ENCODE measurements at places on chromosomes 7 and 10.

DNA sequence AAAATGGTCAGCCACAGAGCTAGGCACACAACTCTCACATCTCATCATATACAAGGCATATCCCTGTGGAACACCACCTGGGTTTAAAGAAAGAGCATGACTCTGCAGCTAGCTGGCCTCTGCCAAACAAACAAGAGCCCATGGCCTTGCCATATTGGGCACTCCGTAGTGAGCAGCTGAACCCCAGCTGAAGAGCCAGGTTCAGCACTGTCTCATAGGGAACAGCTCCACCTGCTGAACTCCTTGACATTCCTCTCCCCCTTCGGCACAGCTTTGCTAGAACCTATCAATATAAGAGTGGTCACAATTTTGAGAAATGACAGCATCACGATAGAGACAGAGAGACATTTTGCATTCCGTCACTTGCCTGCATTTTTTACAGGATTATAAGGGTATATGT lies 20.0 kb downstream of the SORCS1 start:
- DNase-seq: no peak

DNA sequence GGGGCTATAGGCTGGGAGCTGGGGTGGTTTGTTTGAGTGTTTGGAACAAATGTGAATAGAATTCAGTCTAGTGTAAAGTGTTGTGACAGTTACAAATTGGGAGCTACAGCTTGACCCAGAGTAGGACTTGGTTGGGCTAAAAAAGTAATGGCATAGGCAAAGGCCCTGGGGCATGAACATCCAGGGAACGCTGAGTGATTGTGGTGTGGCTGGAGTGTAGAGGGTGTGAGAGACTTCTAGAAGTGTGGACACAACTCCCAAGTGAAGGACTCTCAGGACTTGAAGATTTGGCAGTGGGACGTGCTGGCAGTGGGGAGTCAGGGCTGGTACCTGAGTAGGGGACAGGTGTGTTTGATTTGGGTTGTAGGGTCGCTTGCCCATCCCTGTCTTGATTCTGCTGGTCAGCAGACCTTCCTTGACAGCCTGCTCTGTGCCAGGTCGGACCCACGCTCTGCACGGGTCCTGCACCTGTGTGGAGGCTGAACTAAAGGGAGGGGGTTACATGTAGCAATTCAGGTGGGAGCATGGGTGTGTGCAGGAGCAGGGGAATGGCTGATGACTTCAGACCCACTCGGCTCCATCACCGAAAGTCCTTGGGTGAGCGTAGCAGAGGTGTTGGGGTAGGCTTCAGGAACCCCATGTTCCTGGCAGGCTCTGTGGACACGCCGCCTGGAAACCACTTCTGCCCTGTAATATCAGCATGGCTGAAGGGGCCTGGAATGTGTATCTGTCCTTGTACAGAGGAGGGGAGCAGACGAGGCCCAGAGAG lies 43.3 kb downstream of the ZMIZ1 start:
- no peak for DNase-seq

DNA sequence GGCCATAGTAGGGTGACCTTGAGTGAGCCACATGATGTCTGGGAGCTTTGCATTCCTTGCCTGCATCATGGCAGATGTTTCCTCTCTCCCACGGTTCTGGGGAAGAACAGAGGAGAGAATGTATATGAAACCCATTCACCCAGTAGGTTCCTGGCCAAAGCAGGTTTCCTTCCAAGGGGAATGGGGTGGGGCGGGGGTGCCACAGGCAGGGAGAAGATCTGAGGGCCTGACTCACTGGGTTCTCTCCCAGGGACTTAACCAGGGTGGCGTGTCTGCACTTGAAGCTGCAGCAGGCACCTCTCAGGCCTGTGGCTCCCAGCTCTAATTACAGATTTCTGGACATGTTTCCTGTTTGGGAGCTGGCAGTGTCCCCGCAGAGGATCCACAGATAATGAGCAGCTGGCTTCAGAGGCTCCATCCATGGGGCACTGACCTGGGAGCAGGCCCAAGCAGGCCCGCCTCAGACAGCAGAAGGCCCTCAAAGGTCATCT lies 50.2 kb upstream of the ZMIZ1 start:
- DNase-seq: peak; percentile 52

DNA sequence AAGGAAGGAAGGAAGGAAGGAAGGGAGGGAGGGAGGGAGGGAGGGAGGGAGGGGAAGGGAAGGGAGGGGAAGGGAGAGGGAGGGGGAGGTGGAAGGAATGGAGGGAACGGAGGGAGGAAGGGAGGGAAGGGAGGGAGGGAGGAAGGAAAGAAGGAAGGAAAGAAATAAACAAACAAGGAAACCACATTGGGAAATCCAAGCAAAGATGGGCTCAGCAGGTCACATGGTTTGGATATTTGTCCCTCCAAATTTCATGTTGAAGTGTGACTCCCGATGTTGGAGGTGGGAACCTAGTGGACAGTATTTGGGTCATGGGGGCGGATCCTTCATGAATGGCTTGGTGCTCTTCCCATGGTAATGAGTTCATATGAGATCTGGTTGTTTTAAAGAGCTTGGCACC lies 454.6 kb upstream of the C7orf33 start:
- DNase-seq: no peak

DNA sequence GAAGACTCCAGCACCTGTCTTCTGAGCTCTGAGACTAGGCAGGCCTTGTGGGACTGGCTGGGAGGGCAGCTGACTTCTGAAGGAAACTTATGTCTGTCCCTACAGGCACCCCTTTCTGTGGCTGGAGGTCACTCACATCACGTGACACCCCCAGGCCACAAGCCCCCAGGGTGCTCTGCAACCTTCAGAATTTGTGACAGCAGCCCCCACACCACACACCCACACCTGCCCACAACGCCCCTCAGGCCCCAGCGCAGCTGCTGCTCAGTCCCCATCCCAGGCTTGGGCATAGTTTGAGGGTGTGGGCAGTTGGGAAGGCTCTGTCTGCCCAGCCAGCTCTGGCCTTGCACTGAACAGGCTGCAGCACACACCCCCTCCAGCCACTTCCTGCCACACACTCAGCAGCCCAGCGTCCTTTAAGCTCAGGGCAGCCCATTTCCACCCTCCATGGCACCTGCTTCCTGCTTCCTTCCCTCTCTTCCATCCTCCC lies 80.0 kb upstream of the UNC5B start:
- no peak for DNase-seq

- no peak for DNase-seq
These were observed 21.2 kb downstream of the PRKG1 start for GRCh38 chr10:51095444-51095843.

DNA sequence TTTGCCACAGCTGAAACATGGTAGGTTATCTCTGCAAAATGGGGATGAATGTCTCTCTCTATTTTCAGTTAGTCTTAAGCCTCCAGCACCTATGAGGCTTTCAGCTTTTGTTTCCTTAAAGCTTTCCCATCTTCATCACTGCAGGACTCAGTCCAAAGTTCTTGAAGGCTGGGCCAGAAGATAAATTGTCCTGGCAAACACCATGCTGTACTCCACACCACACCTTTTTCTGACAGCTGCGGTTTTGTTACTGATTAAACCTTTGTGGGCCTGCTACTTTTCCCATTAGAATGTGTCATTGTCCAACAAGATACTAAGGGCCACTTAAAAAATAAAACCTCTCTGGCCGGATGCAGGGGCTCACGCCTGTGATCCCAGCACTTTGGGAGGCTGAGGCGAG lies 87.2 kb upstream of the A1CF start:
- no peak for DNase-seq

GRCh38 chr10:98790817-98791216 lies 344.1 kb upstream of the HPS1 start:
- DNase-seq: no peak

DNA sequence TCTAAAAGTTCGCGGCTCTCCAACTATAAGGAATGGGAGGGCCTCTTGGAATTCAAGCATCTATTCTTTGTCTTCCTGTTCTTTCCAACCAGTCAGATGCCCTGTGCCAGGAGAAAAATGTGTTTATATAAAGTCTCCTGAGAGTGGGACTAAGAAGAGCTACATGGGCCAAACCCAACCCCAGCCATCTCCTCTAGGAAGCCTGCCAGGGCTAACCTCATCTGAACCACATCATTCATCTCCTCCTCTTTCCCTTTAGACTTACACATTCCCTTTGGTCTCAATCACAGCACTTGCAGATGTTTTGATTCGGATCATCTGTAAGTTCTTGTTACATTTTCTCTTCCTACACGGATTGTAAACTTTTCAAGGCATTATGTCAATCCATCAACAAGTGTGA lies 62.6 kb downstream of the DOCK4 start:
- no peak for DNase-seq

DNA sequence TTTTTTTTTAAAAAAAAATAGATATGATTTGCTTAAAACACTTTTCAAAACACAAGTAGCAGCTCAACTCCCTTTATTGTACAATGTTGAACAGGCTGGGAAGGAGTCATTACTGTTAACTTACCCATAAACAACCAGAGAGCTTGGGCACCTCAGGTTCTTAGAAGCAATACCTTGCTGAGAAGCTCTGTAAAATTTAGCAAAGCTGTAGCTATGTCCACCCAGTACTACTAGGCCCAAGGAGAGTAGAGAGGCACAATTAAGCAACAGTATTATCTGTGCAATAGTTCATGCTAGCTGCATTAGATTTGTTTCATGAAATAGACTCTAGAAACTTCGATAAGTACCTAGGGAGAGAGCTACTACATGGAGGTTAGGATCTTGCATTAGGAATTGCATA lies 32.0 kb downstream of the SEMA3A start:
- no peak for DNase-seq

GRCh38 chr7:10343108-10343507 lies 630.6 kb upstream of the PHF14 start:
- DNase-seq: no peak

- DNase-seq: no peak
These were observed 76.4 kb downstream of the RELN start for GRCh38 chr7:103912891-103913605.

GRCh38 chr10:1561731-1562337 lies 175.5 kb downstream of the ADARB2 start:
- DNase-seq: no peak

DNA sequence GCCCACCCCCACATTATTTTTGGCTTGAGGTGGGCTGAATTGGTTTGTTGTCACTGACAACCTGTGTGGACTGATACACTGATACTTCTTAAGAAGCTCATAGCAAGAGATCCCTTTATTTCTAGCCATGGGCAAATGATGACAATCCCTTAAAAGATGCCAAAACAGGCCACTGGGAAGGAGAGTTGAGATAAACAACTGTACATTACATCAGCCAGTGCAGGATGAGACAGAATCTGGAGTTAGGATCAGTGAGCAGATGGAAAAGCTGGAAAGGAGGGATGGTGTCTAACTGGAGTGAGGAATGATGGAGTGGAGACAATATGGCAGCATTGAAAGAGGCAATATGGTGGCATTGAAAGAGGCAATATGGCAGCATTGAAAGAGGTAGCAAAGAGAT lies 195.9 kb upstream of the LYZL2 start:
- no peak for DNase-seq

GRCh38 chr7:48466713-48467112 lies 295.5 kb downstream of the ABCA13 start:
- DNase-seq: no peak

- no peak for DNase-seq
These were observed 45.0 kb downstream of the SHH start for GRCh38 chr7:155766966-155767916.

DNA sequence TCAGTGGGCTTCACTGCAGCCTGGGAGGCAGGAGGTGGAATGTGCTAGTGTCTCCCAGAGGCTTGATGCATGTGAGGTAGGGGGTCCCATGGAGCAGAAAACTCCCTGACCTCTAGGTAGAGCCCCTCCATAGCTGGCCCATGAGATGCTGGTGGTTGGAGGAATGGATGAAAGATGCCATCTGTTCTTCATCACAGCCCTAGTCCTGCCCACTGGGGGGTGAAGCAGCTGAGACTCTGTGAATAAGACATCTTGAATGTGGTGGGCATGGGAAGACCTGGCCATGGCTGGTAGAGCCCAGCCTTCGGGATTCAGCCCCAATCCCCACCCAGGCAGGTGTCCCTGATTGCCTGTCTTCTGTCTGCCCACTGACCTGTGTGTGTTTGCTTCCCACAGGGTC lies 92.5 kb downstream of the COL13A1 start:
- DNase-seq: no peak

DNA sequence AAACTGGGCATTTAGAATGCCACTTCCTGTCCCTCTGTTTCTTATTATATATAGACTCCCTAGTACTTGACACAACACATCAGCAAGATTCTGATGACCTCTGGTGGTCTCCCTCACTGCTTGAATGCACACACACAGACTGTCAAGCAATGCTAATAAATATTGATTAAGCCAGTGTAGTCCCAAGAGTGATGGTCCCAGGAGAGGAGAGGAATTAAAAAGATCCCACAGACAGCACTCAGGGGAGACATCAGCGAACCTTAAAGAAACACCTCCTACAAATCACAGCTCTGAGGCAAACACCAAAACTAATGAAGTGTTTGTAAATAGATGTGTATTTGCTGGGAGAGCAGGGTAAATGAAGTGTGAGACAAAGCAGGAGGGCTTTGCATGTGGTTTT lies 1291.2 kb downstream of the XPNPEP1 start:
- DNase-seq: no peak

DNA sequence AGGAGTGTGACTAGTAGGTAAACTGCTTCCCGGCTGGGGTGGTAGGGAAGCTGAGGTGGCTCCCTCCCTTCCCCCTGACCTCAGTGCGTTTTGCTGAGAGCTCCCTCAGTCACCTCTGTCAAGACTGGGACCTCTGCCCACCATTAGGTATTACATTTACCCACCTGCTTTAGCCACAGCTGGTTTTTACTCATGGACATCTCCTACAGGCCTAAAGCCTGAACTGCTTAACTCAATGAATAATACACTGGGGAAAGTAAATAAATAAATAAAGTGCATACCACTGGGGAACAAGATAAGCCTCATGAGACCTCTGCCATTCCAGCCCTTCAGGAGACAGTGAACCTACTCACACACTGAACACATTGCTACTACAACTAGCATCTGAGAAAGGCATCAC lies 38.9 kb upstream of the CDK13 start:
- no peak for DNase-seq

- no peak for DNase-seq
These were observed 20.5 kb downstream of the CLEC2L start for GRCh38 chr7:139543801-139544603.

DNA sequence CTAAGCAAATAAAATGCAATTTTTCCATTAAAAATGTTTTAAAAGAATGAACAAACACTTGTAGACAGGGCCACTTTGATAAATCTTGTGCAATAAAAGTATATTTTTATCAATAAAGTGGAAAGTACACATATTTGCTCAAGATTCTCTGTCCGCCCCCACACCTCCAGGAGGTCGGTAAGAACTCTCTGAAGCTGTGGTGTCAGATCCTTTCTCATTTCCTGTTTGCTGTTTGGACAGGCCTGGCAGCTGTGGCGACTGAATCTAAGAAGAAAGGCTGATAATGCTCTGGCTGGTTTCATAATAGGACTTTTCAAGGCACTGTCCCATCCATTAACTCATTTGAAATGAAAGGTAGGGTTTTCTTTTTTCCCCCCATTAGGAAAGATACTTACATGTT lies 15.3 kb upstream of the ASB4 start:
- DNase-seq: no peak

- no peak for DNase-seq
These were observed 7.8 kb downstream of the ADAM12 start for GRCh38 chr10:126380352-126381076.

- DNase-seq: peak; percentile 88
These were observed 59.1 kb upstream of the INPP5A start for GRCh38 chr10:132478341-132479023.

- no peak for DNase-seq
These were observed 24.1 kb upstream of the SFRP5 start for GRCh38 chr10:97795886-97796285.

- DNase-seq: no peak
These were observed 98.7 kb downstream of the TCERG1L start for GRCh38 chr10:131212763-131213325.

GRCh38 chr10:1267148-1267547 lies 211.0 kb downstream of the WDR37 start:
- DNase-seq: no peak

Measured in chondrocyte (in vitro differentiated cells).